ENCODE measurements at places on chromosomes 2 and 18.

DNA sequence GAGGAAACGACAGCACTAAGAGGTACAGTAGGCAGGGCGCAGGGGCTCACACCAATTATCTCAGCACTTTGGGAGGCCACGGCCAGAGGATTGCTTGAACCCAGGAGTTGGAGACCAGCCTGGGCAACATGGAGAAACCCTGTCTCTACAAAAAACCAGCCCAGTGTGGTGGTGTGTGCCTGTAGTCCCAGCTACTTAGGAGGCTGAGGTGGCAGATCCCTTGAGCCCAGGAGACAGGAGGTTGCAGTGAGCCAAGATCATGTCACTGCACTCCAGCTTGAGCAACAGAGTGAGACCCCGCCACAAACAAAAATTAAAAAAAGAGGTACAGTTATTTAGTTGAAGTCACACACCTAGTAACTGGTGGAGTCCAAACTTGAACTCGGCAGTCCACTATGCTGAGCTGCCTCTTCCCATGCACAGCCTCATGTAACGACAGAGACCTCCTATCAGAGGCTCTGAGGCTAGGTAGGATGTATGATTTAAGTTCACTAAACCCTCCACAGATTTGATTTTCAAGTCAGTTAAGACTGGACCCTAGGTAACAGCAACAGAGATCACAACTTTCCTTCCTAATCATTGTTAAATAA is 8.7 kb downstream of the STK17B start:
- H3K4me1 ChIP-seq = peaks cover 38% of the 10 kb centered on the region
- no peak overlapping the region for H3K4me3 ChIP-seq
- no peaks in the 10 kb centered on the region for H3K27me3 ChIP-seq
- no peak for DNase-seq

GRCh38 chr18:56139792-56140254 is 498.6 kb downstream of the TXNL1 start:
- H3K36me3 ChIP-seq = no peaks in the 10 kb centered on the region
- H3K4me3 ChIP-seq = no peak overlapping the region
- H3K27ac ChIP-seq = no peak overlapping the region
- no peaks in the 10 kb centered on the region for H3K4me1 ChIP-seq
- DNase-seq = no peak

DNA sequence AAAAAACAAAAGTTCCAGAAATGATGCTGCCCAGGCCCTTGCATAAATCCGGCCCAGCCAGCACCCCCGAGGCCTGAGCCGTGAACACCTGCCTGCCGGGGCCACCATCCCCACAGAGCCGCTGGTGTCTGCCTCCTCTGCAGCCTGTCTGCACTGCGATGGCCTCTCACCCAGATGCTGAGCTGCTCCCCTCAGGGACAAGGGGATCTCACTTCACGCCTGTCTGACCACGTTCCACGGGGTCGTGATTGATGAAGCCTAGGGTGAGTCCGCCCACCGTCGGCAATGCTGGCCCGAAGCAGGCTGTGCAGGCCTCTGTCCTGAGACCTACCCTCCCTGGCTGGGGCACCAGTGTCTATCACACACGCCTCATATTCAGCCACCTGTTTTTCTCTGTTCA is 444.2 kb downstream of the EIPR1 start:
- no peaks in the 10 kb centered on the region for H3K4me1 ChIP-seq
- H3K36me3 ChIP-seq = no peaks in the 10 kb centered on the region
- H3K4me3 ChIP-seq = no peak overlapping the region
- H3K27ac ChIP-seq = no peak overlapping the region

- no peak overlapping the region for H3K27ac ChIP-seq
- peaks cover 11% of the 10 kb centered on the region for H3K4me1 ChIP-seq
- no peak for DNase-seq
- H3K36me3 ChIP-seq = no peaks in the 10 kb centered on the region
- H3K4me3 ChIP-seq = no peak overlapping the region
These were observed 16.9 kb downstream of the IMPA2 start for GRCh38 chr18:11998193-11998592.

DNA sequence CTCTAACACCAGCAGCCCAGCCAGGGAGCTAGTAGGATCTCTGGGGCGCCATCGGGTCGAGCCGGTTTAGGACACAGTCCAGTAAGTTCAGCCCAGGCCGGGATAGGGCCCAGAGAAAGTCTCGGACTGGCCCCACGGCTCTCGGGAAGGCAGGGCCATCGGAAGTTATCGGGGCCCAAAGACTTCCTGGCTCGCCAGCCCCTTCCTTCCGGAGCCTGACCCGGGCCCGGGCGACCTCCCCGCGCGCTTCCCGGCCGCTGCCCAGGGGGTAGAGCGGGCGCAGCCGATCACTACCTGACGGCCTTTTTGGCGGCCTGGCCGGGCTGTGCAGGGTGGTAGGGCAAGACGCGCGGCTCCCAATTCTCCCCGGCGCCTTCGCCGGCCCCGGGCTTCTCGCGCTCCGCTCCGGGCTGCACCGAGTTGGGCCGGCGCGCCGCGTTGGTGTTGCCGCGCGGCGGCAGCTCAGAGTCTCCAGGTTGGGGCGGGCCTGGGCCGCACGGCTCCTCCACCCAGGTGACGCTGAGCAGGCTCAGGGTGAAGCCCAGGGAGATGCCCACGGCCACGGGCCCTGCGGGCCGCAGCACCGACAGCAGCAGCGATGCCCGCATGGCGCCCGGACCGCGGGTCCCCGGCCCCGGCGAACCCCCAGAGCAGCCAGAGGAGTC is 546 bp downstream of the CHPF start:
- no peaks in the 10 kb centered on the region for H3K27me3 ChIP-seq
- H3K27ac ChIP-seq = peak overlapping the region; percentile 86
- H3K36me3 ChIP-seq = no peaks in the 10 kb centered on the region
- H3K4me3 ChIP-seq = peak overlapping the region; percentile 64
- no peak for DNase-seq

All from natural killer cell (primary cell).